ENCODE measurements at places on chromosomes 4 and X.

DNA sequence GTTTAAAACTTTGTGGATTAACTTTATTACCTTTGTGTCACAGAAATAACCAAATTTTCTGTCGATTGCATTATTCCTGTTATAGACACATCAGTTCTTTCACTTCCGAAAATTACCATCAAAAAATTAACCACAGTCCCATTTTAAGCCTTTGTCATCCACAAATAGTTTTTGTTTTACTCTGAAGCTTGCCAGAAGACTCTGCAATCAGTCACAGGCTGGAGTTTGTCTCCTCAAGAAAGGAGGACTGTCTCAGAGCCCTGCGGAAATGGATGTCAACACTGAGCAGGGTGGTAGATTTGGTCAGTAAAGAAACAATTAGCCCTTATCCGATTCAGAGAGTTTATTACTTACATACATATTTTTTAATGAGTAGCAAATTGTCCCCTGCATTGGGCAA, 20.1 kb upstream of the TCEAL4 start:
- DNase-seq = no peak

- no peak for DNase-seq
Observed at GRCh38 chrX:154349359-154349935, 25.0 kb downstream of the FLNA start.

- DNase-seq = no peak
Observed at GRCh38 chr4:183871581-183871980, 33.5 kb upstream of the STOX2 start.

DNA sequence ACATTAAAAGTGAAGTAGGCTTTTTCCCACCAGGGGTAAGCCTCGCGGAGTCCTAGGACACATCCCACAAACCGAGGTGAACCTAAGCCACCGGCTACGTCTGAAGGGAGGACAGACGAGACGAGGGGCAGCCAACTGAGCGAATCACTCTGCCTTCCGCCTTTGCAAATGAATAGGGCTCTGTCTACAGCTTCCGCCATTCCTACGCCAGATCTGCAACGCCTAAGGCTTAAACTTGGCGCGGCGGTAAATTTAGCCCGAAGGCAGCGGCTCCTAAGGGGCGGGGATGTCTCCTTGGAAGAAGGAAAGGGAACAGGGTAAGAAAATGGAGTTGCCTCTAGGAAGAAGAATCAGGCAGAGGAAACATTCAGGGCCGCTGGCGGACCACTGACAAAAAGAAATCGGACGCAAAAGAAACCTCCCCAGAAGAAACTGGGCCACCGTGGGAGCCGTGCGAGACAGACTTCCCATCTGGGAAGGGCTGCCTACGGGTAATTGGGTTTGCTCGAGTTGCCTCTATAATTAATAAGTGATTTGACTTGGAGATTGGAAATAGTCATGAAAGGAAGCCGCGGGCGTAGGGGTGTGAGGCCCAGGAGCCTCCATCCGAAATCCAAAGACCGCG, 90.5 kb downstream of the BCOR start:
- no peak for DNase-seq

- no peak for DNase-seq
Observed at GRCh38 chr4:23006756-23007155, 314.0 kb downstream of the GBA3 start.

DNA sequence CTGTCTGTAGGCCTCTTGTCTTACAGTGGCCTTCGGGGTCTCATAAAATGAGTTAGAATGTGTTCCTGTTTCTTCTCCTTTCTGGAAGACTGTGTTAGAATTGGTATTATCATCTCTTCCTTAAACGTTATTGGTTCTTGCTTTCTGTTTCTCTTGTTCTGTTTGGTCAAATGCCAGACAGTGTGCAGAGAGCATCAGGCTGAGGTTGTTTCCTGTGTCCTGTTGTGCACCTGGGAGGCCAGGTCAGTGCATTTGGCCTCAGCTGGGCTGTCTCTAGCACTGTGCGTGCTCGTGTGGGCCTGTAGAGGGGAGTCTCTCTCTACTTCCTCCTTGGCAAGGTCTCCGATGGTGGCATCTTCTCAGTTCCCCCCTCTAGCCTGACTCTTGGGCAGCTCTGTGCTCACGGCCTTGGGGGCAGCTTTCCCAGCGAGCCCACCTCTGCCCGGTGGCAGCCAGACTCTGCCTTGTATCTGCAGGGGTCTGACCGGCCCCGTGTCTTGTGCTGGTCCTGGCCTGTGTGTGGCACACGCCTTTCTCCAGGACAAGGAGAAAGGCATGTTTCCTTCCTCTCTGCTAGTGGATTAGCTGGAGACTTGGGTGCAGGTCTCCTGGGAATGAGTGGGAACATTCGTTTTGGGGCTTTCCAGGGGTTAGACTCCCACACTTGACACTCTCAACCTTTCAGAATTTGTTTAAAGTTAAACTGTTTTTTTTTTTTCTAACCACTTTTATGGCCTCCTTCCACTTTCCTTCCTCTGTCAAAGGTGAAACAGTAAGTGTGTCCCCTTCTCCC, 62.3 kb downstream of the FAM193A start:
- DNase-seq = peak; percentile 76

DNA sequence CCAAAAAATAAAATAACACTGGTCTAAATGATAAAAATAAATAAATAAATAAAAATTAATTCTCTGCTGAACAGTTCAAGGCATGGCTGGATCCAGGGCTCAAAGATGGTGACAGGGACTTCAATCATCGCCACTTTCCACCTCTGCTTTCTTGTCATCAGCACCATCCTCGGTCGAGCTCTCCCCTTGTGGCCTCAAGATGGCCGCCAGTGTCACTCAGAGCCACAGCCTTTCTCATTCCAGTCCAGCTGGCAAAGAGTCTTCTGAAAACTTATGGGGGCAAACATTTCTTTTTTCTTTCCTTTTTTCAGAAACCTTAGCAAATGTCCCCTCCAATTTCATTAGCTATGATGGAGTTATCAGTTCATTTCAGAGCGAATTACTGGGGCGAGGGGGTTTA, 119.5 kb downstream of the RAB28 start:
- no peak for DNase-seq

DNA sequence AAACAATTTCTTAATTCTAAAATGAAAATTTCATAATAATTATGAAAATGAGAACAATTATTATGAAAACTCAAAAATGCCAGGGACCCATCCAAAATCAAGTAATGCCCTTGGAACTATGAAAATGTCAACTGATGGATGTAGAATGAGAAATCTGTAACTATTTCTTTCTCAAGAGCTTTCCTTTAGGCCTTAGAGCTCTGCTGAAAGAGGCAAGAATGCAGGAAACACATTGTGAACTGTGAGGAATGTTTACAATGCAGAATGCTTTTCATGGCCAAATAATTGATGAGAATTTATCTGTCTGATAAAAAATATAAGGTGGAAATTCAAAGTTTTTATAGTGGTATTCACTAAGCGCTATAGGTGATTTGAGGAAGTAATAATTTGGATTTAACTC, 207.1 kb upstream of the PCDH18 start:
- DNase-seq = no peak

GRCh38 chrX:10087391-10087790, 69.4 kb upstream of the CLCN4 start:
- no peak for DNase-seq

DNA sequence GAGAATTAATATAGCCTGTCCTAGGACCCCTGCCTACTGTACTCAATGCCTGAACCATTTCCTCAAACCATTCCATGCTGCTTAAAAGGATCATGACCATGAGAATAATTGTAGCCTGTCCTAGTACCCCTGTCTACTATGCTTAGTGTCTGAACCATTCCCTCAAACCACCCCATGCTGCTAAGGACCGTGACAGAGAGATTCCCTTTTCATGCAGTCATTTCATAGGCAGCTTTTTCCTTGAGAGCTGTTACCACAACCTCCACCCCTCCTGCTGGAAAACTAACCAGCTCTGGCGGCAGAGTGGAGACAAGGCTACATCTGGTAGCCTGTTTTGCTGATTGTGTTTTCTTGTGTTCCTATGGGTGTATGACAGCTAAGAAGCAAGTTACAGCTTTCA, 174.9 kb upstream of the SMARCAD1 start:
- no peak for DNase-seq

GRCh38 chr4:55079451-55080173, 45.8 kb downstream of the KDR start:
- DNase-seq = no peak

DNA sequence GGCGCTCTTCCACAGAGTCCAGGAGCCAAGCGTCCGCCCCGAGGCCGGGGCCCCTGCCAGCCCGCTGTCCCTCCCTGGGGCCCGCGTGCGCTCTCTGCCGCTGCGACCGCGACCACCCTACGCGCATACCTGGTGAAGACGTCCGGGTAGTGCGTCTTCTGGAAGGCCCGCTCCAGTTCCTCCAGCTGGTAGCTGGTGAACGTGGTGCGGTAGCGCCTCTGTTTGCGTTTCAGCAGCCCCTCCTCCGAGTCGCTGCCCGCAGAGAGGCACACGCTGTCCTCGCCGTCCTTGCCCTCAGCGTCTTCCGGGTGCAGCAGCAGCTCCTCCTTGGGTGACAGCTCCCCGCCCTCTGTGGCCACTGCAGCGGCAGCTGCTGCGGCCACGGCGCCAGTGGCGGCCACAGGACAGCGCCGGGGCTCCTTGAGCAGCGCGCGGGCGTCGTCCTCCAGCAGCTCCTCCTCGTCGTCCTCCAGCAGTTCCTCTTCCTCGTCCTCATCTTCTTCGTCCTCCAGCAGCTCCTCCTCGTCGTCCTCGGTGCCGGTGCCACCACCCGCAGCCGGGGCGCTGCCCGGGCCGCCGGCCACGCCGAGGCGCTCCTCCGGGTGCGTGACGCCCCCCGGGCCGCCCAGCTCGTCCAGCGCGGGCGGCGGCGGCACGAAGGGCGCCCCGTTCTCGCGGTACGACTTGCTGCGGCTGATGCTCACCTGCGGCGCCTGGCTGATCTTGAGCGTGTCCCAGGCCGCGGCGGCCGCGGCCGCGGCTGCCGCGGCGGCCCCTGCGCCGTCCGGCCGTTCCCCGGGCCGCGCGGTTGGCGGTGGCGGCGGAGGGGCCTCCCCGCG, 2.8 kb downstream of the ARX start:
- DNase-seq = no peak

DNA sequence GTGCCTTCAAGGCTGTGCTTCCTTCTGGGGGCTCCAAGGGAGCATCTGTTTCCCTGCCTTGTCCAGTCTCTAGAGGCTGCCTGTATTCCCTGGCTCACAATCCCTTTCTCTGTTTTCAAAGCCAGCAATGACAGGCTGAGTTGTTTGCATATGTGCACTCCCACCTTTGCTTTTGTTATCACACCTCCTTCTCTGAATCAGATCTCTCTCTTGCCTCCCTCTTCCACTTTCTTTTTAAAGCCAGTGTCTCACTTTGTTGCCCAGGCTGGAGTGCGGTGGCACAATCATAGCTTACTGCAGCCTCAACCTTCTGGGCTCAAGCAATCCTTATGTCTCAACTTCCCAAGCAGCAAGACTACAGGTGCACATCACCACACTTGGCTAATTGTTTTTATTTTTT, 37.1 kb upstream of the LEF1 start:
- DNase-seq = no peak

GRCh38 chr4:141340458-141340857, 119.8 kb downstream of the ZNF330 start:
- no peak for DNase-seq

DNA sequence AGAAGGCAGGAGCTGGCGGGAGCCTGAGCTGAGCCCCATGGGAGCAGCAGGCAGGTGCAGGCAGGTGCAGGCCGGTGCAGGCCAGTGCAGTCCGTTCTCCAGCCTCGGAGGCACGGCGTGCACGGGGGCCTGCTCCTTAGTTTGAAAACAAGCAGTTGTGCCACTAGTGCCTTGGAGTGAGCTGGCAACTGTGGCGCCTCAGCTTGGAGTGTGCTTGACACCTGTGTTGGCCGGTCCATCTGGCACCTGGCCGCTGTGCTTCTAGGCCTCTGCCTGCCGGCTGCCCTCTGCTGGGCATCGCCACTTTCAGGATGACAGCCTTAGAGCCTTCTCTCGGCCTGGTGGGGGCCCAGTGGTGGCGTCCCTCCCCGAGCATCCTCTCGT, 47.9 kb downstream of the RGS12 start:
- DNase-seq = no peak

DNA sequence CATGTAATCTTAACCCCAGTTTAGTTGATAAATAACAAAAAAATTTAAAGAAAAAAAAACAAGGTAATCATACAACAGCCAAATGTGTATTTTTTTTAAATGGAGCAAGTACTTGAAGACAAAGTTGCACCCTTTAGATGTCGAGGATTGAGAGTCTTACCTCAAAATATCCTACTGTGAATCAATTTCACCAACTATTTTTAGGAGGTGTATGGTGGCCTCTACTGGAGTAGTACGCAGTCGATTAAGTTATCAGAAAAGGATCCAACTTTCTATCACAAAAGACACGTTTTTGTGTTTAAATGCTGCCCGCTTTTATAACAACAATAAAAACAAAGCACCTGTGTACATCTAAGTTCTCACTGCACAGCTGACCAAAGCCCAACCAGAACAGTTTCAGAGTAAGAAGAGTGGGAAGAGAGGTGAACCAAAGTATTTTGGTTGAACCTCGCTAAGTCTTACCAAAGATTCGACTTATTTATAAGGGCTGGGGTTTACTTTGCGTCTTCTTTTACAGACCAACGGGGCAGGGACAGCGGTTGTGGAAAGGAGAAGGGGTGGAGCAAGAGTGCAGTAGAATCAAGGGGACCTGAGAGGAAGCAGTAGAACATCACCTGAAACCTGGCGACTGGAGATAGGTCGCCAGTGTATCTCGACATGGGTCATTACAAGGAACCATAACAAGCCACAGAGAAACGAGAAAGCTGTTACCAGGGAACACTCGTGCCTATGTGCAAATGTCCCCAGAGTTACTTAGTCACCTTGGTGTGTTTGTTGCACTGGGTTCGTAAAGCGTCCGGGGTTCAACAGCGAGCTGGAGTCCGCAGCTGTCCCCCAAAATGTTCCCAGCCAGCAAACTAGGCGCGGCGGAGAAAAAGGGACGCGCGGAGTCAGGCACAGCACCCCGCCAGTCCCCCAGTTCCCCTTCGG, 1.1 kb downstream of the RPS6KA6 start:
- peak; percentile 4 for DNase-seq

GRCh38 chr4:37628977-37629609, 57.1 kb downstream of the RELL1 start:
- DNase-seq = no peak

GRCh38 chr4:71586087-71586763, 197.7 kb downstream of the GC start:
- DNase-seq = no peak

DNA sequence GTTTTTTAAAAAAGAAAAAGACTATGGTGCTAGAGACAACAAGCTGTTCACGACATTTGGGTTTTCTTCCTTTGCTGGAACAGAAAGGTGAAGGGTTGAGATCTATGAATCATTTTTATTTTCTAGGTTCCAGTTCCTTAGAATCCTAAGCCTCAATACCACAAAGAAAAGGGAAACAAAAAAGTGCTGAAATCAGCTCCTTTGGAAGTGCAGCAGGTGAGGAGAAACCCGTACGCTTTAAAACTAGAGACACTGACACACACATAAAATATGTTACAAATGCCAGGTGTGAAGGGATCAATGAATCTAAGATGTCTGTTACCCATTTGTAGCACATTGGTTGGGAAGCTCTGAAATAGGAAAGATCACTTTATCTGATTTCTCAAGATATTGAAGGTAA, 125.2 kb downstream of the AREG start:
- DNase-seq = no peak

DNA sequence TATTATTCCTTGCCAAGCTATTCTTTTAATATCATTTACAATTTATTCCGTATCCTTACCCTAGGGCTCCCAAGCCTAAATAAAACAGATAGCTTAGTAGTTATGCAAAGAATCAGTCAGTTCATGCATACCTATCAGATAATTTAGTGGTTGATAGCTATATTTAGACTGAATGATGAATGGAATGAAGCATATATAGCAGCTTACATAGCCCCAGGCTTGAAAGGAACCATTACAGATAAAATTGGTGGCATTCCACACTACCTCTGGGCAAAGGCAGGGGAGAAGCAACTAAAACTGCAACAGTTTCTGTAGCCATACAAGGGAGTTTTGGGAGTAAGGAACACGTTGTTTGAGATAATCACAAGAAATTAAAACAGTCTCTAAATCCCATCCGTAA, 2.7 kb downstream of the ACE2 start:
- DNase-seq = no peak
